ENCODE measurements at places on chromosomes 4 and X.

DNA sequence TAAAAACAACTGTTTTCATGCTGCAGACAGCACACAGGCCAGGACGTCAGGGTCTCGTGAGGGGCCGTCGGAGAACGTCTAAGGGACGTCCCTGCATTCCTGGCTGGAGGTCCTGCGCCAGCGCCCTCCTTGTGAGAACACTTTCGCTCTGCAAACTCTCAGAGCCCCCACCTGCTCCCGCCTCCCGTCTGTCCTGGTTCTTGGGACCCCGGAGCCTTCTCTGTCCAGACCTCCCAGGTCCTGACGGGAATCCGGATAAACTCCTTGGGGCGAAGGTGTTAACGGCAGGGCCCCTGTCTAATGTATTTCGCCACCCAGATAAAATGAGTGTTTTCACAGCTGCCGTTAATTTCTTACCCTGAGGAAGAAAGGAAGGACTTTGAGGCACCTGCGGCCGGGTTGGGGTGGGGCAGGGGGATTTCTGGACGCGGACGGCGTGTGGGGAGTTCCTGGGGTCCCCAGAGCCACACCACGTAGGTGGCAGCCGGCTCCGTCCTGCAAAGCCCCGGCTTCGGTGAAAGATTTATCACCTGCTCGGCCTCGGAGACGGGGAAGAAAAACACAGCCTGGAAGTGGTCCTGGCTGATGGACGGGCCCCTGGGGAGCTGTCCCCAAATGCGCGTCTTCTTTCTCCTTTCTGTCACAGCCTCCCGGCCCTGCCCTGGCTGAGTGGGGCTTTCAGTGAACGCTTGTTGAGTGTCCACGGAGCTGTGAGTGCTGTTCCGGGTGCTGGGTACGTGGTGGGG is 35.1 kb upstream of the PPP2R3B start:
- no peak for DNase-seq

GRCh38 chr4:186092296-186092695 is 12.2 kb upstream of the FAM149A start:
- no peak for DNase-seq

- DNase-seq, result no peak
Observed at GRCh38 chr4:7239844-7240243, 47.5 kb downstream of the SORCS2 start.

- no peak for DNase-seq
Observed at GRCh38 chr4:70761276-70761816, 39.6 kb downstream of the RUFY3 start.

DNA sequence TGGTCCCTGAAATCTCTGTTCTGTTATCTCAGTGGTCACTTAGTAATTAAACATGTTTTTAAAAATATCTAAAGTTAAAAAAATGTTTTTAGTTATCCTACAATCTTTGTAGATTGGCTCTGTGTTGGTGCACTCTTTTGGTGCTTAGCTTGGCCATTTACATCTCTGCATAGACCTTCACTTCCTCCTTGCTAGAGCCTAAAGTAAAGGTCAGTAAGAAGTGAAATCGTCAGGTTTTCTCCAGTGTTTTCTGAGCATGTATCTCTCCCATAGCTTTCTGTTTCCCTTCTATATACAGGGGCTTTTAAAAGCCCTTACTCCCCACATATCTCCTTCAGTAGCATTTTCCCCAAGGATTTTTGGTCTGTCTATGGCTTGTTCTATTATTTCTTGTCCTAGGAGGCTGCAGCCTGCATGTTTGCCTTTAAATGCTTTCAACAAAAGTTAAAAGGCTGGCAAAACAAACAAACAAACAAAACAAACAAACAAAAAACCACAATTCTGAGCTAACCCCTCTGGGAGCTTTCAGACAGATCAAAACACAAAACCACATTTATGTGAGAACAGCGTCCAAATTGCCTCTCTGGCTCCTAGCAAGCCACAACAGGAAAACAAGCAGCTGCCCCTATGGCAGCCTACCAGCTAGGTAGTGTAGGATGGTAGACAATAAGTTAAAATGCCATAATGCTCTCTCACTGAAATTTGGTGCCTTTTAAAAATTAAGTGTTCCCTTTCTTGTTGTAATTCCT is 27.3 kb upstream of the GPRASP2 start:
- no peak for DNase-seq

- DNase-seq, result no peak
Observed at GRCh38 chr4:155426953-155427352, 50.2 kb upstream of the MAP9 start.

DNA sequence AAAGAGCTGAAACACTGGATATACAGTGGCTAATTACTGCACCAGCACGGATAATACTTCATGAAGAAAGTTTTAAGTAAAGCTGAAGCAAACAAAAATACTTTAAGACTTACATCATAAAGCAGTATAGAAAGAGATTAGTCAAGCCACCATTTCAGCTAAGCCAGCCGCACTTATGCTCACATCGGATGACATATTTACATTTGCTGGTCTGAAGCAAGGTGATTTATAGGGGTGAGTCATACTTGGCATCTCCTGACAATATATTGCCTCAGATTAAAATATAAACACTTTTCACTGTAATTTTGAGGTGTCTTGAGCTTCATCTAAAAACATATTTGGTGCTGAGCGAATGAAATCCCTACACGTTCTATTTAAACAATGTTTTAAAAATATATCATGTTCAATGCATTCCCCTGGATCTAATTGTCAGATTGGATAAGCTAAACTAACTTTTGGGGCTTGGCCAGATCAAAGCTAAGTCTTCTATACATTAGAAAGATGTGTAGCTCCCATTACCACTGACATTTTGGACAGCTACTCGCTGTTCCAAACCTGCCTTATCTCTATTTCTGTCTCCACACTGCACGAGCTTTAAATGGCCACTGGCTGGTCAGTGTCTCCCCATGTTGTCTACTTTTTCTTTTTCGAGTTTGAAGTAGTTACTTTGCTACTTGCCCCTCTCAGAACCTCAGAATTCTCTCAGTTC is 103.2 kb downstream of the VCX2 start:
- no peak for DNase-seq

DNA sequence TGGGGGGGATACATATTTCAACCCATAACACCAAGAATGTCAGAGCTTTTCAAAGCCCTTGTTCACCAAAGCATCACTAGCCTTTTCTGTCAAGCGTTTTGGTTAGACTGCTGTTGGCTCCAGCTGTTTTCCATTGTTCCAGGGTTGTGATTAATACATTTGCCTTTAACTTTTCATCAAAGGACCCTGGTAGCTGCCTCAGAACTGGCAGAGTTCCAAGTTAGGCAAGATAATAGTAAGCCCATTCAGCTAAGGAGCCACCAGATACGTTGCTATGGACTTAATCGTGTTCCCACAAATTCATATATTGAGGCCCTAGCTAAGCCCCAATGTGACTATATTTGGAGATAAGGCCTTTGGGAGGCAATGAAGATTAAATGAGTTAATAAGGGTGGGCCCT is 37.1 kb downstream of the ENOPH1 start:
- no peak for DNase-seq

DNA sequence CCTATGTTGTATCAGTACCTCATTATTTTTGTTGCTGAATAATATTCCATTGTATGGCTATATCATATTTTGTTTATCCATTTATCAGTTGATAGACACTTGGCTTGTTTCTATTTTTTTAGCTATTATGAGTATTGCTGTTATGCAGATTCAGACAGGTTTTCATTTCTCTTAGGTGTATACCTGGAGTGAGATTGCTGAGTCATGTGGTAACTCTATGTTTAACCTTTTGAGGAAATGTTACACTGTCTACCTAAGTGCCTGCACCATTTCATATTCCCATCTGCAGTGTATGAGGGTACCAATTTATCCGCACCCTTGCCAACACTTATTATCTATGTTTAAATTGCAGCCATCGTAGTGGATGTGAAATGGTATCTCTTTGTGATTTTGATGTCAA is 43.0 kb upstream of the SH3RF1 start:
- DNase-seq, result no peak

GRCh38 chr4:159188646-159189045 is 85.8 kb downstream of the RAPGEF2 start:
- no peak for DNase-seq

DNA sequence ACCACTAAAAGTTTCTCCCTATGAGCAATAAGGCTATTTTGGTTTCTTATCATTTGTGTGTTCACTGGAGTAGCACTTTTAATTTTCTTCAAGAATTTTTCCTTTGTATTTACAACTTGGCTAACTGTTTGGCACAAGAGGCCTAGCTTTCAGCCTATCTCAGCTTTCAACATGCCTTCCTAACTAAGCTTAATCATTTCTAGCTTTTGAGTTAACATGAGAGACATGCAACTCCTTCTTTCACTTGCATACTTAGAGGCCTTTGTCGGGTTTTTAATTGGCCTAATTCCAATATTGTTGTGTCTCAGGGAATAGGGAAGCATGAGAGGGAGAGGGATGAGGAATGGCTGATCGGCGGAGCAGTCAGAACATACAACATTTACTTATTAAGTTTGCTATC is 349.8 kb downstream of the OPHN1 start:
- no peak for DNase-seq

- DNase-seq, result no peak
Observed at GRCh38 chrX:6163721-6164120, 64.9 kb downstream of the NLGN4X start.

DNA sequence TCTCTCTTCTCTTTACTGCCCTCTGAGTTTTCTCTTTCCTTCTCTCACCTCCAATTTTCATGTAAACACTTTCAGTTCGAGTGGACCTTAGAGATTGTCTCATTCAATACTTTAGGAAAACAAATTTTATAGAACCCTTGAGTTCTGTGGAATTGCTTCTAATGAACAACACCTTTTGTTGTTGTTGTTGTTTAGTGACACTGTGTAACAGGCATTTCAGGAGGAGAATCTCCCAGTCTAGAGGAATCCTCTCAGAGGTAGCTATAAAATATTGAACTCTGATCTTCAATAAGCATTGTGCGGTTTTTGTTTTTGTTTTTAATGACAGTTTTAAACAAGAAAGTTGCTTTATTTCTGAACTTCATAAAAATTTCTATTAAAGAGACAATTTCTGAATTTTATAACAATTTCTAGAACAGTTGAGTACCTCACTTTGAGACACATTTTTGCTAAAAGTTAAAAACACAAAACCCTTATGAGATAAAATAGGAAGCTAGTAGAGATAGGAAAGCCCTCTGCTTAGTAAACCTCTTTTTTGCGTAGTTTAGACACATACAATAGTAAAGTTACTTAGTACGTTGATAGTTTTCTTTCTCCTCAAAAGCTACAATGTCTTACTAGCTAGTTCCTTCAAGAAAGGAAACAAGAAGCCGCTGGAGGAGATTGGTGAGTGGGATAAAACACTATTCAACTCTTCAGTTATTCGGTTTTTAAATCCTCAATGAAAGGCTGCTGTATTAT is 38.8 kb downstream of the CLCN3 start:
- no peak for DNase-seq

DNA sequence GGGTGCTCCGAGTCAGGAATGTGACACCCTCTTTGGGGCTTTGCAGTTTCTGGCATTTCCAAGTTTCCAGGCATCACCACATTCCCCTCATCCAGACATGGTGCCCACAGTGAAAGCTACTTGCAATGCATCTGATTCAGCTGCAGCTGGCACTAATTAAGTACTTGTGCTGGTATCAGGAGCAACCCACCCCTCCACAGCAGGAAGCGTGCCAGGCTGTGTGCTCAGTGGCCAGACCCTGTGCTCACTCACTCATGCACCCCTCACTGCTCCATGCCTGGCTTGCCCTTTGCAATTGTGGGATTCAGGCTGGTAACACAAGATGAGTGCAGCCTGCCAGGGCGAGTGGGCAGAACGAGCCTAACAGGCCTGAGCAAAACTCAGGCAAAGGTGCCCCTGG is 271.2 kb downstream of the EPHA5 start:
- DNase-seq, result no peak

- DNase-seq, result peak; percentile 58
Observed at GRCh38 chrX:134460005-134460861, at the start of gene HPRT1. HPRT1 (plus strand) TSS chrX:134460165; CDS start chrX:134460312, 147 bp downstream.

GRCh38 chr4:110498420-110498819 is 22.5 kb downstream of the ENPEP start:
- no peak for DNase-seq

- DNase-seq, result no peak
Observed at GRCh38 chrX:19955306-19955705, 35.6 kb downstream of the BCLAF3 start.

DNA sequence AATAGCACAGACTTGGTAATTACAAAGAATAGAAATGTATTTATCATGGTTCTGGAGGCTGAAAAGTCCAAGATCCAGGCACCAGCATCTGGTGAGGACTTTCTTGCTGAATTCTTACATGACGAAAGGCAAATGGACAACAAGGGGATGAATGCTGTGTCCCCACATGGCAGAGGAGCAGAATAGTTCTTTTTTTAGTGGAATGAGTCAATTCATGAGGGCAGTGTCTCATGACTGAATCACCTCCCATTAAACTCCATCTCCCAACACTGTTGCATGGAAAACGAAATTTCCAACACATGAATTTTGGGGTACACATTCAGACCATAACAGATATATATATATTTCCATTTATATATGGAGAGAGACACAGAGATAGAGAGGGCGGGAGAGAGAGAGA is 628.3 kb downstream of the TRIML1 start:
- no peak for DNase-seq

DNA sequence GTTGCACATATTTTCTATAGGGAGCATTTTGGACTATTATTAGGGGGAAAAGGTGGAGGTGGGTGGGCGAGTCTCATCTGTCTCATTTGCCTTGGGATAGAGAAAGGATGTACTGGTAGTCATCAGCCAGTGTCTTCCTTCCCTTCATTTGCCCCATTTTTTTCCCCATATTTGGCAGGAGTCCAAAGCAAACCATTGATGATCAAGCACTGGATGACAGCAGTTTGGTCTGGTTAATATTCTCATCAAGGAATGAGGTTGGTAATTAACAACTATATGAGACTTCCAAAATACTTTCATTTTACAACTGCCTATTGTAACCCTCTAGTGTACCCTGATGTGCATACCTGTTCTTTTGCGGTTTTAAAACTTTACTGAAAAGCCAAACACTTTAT is 22.6 kb upstream of the IGFBP7 start:
- DNase-seq, result no peak

DNA sequence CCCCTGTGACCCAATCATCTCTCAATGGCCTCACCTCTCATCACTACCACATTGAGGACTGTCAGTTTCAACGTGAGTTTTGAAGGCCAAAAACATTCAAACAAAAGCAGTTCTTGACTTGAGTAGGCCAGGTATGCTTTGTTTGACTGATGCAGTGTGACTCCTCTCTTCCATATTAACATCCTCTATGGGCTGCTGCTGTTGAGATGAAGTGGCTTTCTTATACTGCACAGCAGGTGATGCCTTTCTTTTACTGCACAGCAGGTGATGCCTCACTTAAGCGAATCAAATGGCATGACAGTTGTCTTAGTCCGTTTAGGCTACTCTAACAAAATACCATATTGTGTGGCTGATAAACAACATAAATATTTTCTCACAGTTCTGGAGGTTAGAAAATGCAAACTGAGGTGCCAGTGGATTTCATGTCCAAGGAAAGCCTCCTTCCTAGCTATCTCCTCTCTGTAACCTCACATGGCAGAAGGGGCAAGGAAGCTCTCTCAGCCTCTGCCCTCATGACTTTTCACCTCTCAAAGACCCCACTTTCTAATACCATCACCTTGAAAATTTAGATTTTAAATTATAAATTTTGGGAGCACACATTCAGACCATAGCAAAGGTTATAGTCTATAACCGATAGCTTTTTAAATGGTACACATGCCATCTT is 2267.9 kb upstream of the AGA start:
- DNase-seq, result no peak

- no peak for DNase-seq
Observed at GRCh38 chrX:31670245-31670644, 598.4 kb upstream of the FTHL17 start.

GRCh38 chr4:33065749-33066148 is 2345.6 kb downstream of the PCDH7 start:
- DNase-seq, result no peak

- DNase-seq, result no peak
Observed at GRCh38 chr4:86653237-86653865, 59.2 kb downstream of the PTPN13 start.

All from stimulated activated CD4-positive, alpha-beta T cell treated with anti-CD3 and anti-CD28 coated beads, Interleukin-15, amount 100 ng/mL, for 1 hour (primary cell).